Stimulated activated CD8-positive, alpha-beta memory T cell treated with anti-CD3 and anti-CD28 coated beads, Interleukin-12 subunit alpha, Interleukin-12 subunit beta, amount 100 ng/mL, for 1 hour (primary cell): ENCODE measurements at places on chromosomes 6 and 20.

DNA sequence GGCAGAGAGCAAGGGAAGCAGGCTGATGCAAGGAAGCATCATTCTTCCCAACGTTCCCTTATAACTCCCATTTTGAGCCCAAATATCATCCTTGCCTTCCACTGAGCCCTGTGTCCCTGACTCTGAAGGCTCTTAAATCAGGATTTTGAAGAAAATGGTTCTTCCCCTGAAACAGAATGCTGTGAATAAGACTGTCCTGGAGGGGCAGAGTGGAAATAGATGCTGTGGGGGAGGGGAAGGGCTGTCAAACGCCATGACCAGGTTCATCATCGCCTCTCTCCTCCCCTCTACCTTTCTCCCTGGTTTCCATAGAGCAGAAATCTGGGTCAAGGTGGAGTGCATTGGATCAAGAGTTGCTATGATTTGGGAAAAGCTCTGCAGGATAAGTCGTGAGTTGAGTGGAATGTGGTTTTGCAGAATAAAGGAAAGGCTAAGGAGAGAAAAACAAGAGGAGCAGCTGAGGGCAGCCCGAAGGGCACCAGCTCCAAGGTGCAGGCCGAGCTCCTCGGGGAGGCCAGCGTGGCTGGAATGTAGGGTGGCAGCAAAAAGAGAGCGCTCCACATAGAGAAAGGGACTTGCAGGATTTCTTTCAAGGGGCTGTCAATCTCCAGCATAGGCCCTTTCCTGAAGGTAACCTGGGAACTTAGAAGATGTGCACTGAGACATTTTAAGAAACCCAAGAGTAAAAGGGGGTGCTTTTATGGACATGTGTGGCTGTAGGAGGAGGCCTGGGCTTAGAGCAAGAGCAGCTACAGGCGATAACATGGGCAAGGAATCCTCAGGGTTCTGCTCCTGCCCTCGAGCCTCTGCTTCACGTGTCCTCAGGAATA, 120.8 kb upstream of the CDYL start:
- no peak for DNase-seq

DNA sequence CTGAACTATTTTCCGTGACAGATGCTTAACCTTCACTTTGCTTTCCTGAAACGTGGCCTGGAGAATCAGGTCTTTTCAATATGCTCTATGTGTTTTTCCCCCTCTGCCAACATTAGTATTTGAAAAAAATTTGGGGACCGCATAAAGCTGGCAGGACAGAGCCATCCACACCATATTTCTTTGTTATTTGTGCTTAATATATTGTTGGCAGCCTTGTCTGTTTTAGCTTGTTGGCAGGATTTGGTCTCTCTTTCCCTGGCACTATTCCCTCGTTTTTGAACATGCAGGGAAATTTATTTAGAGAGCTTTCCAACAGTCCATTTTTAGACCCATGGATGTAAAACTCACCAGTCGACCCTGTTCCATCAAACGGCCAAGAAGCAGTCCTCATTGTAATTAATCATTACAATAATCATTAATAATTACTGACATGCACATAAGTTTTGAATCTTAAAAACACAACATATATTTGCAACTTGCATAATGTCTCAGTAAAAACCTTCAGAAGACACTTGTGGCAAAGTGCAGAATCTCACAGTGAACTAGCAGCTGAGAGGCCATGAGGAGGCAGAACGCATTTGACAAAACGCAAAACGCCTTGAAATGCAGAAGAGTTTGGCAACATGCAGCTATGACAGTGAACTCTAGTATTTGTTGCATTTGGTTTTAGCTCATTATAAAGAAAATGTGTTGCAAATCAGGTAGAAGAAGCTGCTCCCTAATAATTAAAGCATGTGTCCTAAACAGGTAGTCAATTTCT, 514.2 kb downstream of the C6orf118 start:
- DNase-seq = no peak

GRCh38 chr6:52552278-52552643, 24.6 kb downstream of the TRAM2 start:
- no peak for DNase-seq

- no peak for DNase-seq
These were observed 1.1 kb downstream of the EDN1 start for GRCh38 chr6:12291071-12291838.

DNA sequence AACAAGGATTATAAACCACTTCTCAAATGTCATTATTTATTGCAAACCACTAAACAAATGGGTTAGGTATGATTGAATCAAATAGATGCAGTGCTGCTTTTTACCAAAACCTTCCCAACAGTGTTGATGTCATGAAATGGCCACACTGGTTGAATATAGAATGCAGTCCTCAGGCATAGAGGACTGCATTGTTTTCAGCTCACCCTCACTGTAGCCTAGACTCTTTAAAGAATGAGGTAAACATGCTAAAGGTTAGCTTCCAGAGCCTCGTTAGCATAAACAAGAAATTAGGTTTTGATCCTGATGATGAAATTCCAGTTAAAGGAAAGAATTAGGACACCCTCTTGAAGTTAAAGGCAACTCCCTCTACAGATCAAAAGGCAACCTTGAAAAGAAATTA, 224.3 kb downstream of the ALDH8A1 start:
- no peak for DNase-seq

GRCh38 chr20:13008761-13009681, at the start of gene SPTLC3:
SPTLC3 (plus strand) TSS chr20:13008972; CDS start chr20:13009268, 296 bp downstream.
- DNase-seq = no peak

DNA sequence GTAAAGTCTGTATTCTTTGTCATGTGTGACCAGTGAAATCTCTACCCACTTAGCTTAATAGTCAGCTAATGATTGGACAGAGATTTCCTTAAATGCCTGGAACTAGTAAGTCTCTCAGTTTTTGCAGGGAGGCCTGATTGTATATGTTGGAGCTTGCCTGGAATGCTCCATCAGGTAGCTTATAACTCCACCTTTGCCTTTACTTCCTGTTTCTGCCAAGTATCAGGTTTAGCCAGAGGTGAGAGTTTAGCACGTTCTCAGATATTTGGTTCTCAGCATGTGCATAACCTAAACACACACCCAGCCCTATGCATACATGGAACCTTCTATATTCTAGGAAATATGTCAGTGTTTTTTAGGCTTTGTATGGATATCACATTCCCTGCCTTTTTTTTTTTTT, 435.3 kb downstream of the CDKAL1 start:
- DNase-seq = no peak

- DNase-seq = no peak
These were observed 2.3 kb upstream of the RNGTT start for GRCh38 chr6:88965691-88966090.

GRCh38 chr20:37151529-37151928, 27.6 kb upstream of the RPN2 start:
- no peak for DNase-seq

GRCh38 chr6:130065609-130066156, 47.3 kb downstream of the L3MBTL3 start:
- no peak for DNase-seq

- no peak for DNase-seq
These were observed 25.2 kb downstream of the SNPH start for GRCh38 chr20:1291191-1291741.

- no peak for DNase-seq
These were observed 1323.1 kb upstream of the CITED2 start for GRCh38 chr6:140697585-140697984.

- no peak for DNase-seq
These were observed 479.7 kb upstream of the FLRT3 start for GRCh38 chr20:14817101-14817500.

GRCh38 chr6:119294984-119295383, 54.6 kb downstream of the MAN1A1 start:
- no peak for DNase-seq

DNA sequence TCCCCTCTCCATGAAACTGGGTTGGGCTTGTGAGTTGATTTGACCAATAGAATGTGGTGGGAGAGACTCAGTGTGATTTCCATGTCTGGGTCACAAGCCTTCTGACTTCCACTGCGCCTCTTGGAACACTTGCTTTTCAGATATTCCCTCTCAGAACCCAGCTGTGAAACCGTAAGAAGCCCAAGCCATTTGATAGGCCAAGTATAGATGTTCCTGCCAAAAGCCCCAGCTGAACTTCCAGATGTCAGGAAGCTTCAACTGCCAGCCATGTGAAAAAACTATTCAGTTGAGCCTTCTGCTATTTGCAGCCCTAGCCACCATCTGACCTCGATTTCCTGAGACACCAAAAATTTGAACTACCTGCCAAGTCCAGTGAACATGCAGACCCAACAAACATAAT, 387.8 kb upstream of the GJE1 start:
- DNase-seq = no peak

DNA sequence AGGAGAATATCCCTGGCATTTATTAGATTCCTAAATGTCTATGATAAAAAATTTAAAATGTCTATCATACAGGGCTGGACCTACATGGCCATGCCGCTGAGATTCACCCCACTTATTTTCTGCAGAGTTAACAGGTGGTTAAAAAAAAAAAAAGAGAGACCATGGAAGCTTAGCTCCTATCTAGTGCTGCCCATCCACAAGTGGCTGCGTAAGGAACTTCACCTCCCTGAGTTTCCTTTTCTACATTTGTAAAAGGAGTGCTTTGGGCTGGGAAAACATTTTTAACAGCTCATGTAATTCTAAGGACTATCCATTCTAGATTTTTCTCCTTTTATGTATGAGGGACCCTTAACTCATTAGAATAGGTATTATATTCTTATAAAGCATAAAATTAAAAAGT, 534.1 kb downstream of the MMUT start:
- no peak for DNase-seq

GRCh38 chr6:105429676-105430075, 26.8 kb upstream of the PREP start:
- DNase-seq = no peak

DNA sequence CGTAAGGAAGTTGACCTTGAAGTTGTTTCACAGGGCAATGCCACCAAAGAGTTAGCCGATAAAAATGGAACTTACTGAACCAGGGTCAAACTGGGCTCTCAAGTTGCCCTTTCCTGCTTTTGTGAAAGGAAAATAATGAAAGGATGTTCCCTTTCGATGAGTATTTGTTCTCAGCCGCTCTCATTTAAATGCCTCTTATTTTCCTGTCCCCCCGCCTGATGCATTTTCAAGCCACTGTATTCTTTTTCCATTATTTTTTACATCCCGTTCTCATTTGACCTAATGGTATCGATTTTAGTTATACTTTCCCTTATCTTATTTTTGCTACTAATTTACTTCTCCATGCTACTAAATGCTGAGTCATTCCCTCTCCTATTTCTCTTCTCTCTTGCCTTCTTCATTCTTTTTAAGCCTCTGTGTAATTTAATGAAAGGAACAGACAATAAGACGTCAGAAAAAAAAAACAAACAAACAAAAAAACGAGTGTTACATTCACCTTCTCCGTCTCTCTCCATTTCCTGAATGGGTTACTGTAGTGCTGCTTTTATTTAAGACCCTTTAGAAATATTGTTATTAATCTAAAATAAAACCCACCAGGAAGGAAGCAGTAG, 655 bp upstream of the NDUFAF4 start:
- no peak for DNase-seq

GRCh38 chr6:63904650-63905248, 269.1 kb downstream of the PHF3 start:
- DNase-seq = no peak

DNA sequence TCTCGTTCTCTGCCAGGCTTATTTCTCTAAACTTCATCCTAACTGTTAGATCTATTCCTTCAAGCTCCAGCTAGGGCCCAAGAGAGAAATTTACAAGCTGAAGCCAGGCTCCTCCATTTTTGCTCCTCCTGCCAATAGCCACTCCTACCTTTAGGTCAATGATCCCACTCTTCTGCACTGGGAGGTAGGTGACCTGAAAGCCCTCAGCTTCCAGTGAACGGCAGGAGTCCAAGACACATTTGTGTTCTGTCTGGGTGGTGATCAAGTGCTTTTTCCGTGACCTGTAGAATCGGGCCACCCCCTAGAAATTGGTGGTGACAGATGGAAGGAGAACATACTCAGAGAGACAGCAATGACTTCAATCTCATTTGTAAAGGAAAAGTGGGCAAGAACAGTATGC, 8.9 kb downstream of the NFS1 start:
- DNase-seq = no peak

DNA sequence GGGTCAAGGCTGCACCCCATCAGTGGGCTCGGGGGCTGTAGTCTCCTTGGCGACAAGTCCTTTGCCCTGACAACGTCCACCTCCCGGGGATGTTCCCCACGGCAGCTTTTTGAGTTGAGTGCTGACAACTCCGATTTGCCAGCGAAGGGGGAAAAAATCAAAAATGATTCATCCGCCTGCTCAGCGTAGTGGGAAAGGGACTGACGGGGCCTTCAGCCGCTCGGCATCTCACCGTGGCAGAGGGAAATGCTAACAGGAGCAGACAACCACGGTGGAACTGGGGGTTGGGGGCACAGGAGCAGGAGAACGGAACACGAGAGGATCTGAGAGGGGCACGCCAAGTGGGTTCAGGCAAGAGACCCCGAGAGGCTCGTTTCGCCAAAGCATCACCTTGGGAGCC, 173.7 kb downstream of the TFAP2C start:
- no peak for DNase-seq

DNA sequence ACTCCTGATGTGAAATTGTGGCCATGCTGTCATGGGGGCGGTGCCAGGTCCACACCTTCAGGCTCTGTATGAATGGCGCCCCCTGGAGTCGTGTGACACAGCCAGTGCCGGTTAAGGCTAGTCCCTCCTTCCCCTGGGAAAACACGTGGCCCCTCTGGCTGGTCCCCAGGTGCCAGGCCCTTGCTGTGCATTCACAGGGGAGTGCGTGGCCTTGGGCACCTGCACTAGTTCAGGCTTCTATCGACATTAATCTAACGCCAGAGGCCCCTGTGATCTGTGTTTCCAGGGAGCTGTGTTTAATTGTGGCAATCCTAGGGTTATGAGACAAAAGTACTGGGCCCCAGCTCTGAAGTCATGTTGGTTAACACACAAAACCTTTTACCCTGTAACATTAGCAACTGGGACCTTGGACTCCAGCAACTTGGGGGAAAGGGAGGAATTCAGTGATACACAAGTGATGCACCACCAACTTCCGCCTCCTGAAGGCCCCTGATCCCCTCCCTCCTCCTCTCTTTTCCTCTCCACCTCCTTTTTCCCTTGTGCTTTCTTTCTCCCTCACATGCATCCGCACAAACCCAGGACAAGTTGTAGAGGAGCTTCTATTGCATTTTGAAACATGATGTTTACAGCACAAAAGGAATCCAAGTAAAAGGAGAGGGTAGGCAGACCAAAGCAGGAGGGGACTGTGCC, 74.0 kb downstream of the SSR1 start:
- peak; percentile 47 for DNase-seq

DNA sequence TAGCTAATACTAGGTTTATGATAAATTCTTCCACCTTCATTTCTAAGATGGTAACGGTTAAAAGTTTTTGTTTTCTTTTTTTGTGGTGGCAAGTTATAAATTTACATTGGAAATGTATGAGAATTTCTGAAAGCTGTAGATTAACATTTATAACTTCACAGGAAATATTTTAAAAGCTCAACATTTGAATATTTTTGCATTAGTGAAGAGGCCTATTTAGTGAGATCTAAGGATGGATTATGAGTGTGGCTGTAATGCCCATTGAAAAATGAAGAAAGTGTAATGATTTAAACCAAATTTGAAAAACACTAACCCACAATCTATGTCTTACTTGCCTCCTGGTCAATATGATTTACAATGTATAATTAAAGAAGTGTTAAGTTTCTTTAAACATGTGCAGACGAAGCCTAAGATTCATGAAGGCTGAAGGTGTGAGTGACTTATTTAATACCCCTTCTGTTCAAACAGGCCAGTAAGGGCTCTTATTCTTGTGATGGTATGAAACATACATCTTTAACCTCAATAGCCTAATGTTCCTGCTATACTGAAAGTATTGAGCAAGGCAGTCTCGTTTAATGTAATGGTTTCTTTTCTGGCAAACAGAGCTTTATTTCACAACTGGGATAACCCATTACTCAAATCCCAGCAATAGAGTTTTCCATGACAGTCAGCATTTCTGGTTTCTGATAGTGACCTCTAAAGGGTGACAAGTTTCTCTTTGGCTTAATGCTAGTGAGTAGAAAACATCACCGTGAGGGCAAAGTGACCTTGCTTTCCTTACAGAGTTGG, 13.2 kb downstream of the HDGFL1 start:
- no peak for DNase-seq
